ENCODE measurements at places on chromosomes 3 and 15.

GRCh38 chr3:73618461-73618860, 6.3 kb downstream of the PDZRN3 start:
- no peak for DNase-seq

GRCh38 chr15:60375306-60375705, 22.5 kb downstream of the ANXA2 start:
- peak; percentile 39 for DNase-seq

GRCh38 chr3:101809178-101810021, 30.4 kb downstream of the NXPE3 start:
- DNase-seq: peak; percentile 55

GRCh38 chr3:160370987-160371857, 27.8 kb downstream of the IFT80 start:
- no peak for DNase-seq

DNA sequence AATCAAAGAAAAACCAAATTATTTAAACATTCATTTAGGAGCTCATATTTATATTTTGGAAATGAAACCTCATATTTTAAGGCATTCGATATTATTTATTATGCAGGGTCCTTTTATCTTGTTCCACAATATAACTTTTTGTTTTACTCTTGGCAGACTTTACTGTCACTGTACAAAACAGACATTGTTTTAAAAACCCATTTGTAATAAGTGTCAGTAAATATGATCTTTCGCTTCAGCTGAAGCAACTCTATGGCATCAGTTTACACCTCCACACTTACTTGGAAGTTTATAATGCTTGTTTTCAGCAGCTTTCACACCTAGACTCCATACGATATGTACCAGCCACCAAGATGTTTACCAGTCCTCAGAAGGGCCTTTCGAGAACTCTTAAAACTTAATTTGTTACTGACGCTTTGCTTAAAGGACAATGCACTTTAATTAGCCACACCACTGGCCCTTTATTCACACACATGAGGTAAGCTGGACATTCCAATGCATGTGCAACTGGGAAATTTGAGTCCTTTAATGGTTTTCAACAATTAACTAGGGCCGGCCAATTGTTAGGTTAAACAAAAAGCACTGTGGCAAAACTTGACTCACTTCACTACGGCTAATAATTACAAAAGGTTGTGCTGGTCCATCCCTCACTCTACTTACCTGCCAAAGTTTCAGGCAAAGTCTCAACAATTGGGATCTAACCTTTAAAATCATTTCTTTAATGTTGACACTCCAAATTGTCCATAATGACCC, 16.7 kb downstream of the WWTR1 start:
- DNase-seq: no peak

DNA sequence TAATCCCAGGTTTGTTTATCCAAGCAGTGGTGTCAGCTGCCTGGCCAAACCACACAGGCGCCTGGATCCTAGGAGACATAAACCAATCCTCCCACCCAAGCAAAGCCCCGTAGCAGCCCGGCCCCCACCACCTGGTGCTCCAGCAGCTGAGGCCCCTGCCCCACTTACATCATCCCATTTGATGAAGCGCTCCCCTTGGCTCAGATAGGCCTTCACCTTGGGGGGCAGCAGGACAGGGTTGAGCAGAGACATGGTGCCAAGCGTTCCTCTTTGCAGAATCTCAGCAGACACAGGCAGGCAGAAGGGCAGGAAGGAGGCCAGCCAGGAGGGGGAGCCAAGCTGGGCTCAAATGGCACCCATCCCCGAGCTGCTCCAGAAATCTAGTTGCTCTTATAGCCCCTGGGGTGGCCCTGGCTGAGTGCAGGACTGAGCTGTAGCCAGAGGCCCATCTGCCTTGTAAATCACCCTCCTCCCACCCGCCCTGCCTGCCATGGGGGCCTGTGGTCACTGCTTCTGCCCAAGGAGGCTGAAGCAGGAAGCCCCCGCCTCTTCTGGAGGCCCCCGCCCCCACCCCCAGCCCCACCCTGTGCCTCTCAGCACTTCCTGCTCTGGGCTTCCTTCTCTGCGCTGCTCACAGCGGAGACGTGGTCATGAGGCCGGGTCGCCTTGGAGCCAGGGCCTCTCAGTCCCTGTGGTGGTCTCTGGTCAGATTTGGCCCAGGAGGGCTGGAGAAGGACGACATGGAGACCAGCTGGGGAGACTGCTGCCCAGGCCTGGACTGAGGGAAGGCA, at the start of gene PLCB2:
Gene PLCB2, minus strand, starts transcription at position 515 of the 791 bp plus-strand sequence. Its CDS starts 263 bp downstream, at position 252.
- DNase-seq: no peak

DNA sequence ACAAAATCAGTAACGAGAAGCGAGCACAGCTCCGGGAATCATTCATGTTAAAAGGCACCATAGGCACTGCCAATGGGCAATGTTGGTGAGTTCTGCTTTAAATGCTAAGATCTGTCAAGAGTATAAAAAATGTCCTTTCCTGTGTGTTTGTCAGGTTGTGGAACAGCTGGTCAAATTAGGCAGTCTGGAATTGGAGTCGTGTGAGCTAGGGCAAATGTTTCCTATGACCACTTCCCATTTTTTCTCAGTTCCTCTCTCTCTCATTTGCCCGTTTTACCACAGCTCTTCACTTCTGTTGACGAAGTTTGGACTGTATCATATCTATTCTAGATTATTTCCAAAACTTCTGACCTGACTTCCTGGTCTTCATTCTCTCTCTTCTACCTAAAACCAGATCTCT, 60.8 kb upstream of the GOLIM4 start:
- no peak for DNase-seq

GRCh38 chr15:58873267-58873666, 60.2 kb downstream of the SLTM start:
- no peak for DNase-seq

- no peak for DNase-seq
Measured at GRCh38 chr3:37997342-37997741, 6.8 kb downstream of the VILL start.

DNA sequence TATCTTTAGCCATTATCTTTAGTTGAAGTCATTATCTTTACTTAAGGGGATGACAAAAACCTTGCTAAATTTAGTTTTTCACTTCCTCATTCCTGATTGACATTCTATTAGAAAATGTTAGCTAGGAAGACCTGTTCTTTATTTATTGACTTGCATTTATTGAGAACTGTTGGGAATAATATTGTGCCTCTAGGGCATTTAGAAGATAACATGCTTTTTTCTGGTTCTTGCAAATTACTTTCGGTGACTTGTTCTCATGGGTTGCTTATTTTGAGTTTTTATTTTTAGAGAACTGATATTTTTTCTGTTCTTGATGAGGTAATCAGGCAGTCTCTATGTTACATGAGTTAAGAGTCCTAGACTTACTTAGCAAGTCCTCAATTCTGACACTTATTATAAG, 48.3 kb upstream of the CTDSPL start:
- DNase-seq: no peak

GRCh38 chr3:179036226-179036625, 35.4 kb downstream of the ZMAT3 start:
- DNase-seq: no peak

- DNase-seq: no peak
Measured at GRCh38 chr15:38817427-38818156, 253.0 kb upstream of the RASGRP1 start.

GRCh38 chr3:126348308-126348920, 8.8 kb downstream of the KLF15 start:
- no peak for DNase-seq

GRCh38 chr15:57509126-57509525, 82.6 kb upstream of the MYZAP start:
- no peak for DNase-seq

DNA sequence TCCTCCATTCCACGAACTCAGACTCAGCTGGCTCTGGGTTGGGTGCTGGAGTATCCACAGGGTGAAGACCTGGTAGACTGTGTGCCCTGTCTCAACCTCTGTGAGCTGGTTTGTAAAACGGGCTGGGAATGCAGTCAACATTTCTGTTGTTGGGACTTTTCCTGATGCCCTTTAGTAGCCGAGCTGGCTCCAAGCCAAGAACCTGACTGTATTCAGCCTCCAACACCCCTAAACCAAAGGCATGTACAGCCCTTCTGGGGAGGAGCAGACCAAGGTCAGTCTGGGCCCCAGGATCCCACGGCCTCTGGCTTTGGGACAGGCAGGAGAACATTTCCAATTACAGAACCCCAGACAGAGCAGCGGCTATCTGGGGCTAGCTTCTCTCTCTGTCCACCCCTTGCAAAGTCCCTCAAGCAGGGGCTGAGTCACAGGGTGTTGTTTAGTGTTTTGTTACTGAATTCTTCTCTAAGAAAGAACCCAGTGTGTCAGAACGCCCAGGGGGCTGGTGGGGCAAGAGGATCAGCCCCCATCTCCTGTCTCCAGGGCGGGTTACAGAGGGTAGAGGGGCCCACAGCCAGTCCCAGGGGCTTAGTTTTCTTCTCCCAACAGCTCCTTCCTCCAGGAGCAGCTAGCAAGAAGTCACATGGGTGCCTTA, 56.8 kb upstream of the SLC6A6 start:
- no peak for DNase-seq

DNA sequence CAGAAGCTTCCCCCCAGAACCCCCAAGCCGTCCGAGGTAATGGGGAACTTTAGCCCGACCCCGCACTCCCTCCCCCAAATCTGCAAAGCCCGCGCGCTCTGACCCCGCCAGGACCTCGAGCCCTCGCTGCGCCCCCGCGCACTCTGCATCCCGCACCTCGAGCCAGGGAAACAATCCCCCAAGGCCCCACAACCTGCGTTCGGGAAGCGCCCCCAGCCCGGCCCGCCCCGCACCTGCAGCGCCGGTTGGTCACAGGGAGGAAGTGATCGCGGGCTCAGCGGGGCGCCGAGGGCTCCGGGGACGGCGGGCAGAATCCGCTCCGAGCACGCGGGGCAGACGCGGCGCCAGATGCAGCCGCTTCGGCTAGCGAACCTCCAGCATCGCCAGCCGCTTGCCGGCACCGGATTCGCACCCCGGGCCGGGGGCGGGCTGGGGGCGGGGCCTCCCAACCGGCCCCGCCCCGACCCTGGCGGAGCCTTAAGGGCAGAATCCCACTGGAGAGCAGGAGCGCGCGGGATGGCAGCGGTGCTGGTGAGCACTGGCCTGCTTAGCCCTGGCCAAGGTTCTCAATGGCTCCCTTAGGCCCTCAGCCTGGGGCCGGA, at the start of gene CAMKV:
Gene CAMKV, minus strand, starts transcription at position 382 of the 602 bp plus-strand sequence. CDS start 7,518 bp downstream, outside the sequence.
- DNase-seq: no peak

DNA sequence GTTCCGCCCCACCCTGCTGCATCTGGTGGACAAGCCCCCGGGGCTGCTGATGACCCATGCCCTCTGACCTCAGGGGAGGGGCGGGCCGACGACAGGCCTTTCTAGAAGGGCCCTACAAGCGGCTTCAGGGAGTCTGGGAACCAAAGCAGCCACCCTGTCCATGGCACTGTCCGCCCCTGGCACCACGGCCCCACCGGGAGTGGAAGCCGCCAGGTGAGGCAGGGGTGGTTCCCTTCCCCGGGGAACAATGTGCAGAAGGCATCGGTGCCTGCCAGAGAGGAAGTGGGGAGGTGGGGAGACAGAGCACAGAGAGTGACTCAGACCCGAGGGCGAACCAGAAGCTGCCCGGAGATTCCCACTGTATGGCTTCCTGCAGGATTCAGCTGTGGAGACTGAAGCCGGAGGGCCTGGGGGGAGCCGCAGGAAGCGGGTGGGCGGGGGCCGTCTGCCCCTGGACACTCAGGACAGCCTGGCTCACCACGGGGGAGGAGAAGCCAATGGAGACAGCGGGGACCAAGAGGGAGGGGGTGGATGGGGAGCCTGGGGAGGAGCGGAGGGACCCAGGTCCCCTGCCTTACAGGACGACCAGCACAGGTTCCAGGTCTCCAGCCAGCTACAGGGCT, 134.0 kb downstream of the TPRA1 start:
- DNase-seq: no peak

Data from NCI-H2227 treated with DMSO at 0.1 percent for 48 hours (cell line).